H7 (cell line): ENCODE measurements at places on chromosomes 12 and 14.

- peak; percentile 37 for DNase-seq
Measured at GRCh38 chr12:128069359-128069997, 197.5 kb upstream of the TMEM132C start.

- DNase-seq: no peak
Measured at GRCh38 chr14:61388173-61388975, 67.0 kb downstream of the PRKCH start.

- DNase-seq: peak; percentile 63
Measured at GRCh38 chr14:59869381-59870255, 958 bp downstream of the RTN1 start.

GRCh38 chr14:49959822-49960408 lies 67.0 kb downstream of the ARF6 start:
- DNase-seq: no peak

GRCh38 chr14:100736269-100737180 lies 9.8 kb downstream of the DLK1 start:
- peak; percentile 90 for DNase-seq

- DNase-seq: peak; percentile 76
Measured at GRCh38 chr12:113467502-113468364, 3.9 kb downstream of the LHX5 start.

DNA sequence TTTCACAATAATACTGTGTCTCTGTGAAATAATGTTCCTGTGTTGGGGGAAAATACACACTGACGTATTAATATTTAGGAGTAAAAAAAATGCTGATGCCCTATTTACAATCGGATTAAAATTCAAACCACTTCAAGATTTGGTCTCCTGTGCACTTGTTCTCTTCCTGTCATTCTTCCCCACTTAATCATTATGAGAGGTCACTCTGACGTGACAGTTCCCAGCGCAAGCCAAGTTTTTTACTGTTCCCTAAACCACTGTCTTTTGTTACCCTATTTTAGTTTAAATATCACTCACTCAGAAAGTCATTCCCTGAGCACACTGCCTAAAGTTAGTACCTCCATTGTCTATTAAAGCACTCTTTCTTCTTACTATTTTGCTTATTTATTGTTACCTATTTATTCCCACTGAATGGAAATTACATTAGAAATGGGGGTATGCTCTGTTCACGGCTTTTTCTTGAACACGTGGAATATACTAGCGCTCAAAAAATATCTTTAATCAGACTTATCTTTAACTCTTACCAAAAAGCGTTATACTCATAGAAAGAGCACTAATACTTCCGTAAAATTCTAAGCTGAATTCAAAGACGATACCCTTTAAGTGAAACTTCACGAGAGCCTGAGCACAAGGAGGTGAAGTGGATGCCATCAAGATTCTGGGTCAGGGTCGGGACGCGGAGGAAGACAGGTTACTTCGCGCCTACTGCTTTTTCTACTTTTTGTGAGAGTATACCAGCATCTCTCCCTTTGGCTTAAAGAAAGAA lies 670 bp upstream of the PSMA3 start:
- DNase-seq: no peak

GRCh38 chr12:22180705-22181104 lies 134.7 kb downstream of the CMAS start:
- no peak for DNase-seq

GRCh38 chr14:76227450-76228050 lies 75.8 kb downstream of the GPATCH2L start:
- peak; percentile 26 for DNase-seq

DNA sequence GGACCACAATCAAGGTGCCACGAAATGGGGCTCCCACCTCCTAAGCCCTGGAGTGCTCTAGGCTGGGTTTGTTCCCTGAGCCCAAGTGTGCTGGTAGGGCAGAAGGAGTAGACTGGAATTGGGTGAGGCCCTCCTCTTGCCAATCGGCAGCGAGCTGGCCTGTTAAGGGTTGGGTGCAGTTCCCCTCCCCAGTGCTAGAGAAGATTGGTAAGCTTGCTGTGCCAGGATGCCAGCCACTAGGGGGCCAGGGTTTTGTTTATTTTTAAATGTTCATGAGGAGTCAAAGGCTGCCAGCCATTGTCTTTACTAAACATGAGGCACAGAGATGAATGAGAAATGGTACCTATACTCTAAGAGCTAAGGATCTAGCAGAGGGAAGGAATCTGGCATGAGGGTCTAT lies 79.7 kb downstream of the SPTB start:
- peak; percentile 78 for DNase-seq

DNA sequence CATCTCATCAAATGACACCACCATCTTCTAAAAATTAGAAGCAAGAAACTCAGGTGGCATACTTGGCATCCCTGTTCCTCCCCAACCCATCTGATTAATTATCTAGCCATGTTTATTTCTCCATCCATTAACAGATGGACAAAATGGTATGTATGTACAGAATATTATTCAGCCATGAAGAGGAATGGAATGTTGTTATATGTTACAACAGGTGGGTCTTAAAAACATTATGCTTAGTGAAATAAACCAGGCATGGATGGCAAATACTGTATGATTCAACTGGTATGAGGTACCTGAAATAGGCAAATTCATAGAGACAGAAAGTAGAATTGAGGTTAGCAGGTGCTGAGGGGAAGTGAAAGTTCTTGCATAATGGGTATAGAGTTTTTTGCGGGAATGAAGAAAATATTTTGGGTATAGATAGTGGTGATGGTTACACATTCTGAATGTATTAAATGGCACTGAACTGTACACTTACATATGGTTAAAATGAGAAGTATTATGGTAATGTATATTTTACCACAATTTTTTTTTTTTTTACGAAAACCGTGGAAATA lies 17.5 kb downstream of the YY1 start:
- no peak for DNase-seq

GRCh38 chr14:102568115-102568614 lies 24.3 kb upstream of the RCOR1 start:
- DNase-seq: peak; percentile 81

GRCh38 chr14:89767131-89767530 lies 187.4 kb downstream of the EFCAB11 start:
- DNase-seq: no peak

GRCh38 chr14:21068521-21069387 lies 1.4 kb upstream of the ARHGEF40 start:
- peak; percentile 80 for DNase-seq

DNA sequence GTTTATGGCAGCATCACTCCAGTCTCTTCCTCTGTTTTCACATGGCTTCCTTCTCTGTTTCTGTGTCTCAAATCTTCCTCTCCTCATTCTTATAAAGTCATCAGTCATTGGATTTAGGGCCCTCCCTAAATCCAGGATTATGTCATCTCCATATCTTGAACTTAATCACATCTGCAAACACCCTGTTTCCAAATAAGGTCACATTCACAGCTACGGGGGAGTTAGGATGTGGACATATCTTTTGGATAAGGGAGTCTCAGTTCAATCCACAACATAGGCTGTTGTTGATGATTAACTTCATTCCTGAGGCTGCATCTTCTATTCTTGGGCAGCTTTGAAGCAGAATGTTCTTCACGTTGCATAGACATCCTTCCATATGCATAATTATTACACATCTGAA lies 40.3 kb upstream of the NTF3 start:
- no peak for DNase-seq

DNA sequence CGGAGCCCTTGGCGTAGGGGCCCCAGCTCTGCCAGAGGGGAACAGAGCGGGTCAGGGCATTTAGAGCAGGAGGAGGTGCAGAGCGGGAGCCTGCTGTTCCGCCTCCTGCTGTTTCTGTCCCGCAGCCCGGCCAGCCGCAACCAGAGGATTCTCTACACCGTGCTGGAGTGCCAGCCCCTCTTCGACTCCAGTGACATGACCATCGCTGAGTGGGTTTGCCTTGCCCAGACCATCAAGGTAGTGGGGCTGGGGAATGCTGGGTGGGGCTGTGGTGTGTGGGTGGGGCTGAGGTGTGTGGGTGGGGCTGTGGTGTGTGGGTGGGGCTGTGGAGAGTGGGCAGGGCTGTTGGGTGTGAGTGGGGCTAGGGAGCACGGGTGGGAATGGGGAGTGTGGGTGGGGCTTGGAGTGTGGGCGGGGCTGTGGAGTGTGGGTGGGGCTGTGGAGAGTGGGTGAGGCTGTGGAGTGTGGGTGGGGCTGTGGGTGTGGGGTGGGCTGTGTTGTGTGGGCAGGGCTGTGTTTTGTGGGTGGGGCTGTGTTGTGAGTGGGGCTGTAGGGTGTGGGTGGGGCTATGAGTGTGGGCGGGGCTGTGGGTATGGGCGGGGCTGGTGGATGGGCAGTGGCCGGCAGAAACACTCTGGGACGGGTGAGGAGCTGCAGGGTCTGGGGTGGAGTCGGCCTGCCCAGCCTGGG lies 8.0 kb downstream of the ASPG start:
- peak; percentile 81 for DNase-seq

GRCh38 chr14:68439676-68440075 lies 353.2 kb downstream of the ZFP36L1 start:
- DNase-seq: no peak

- no peak for DNase-seq
Measured at GRCh38 chr12:77166696-77167095, 101.3 kb upstream of the E2F7 start.

- no peak for DNase-seq
Measured at GRCh38 chr12:40054555-40055227, 51.2 kb downstream of the SLC2A13 start.

DNA sequence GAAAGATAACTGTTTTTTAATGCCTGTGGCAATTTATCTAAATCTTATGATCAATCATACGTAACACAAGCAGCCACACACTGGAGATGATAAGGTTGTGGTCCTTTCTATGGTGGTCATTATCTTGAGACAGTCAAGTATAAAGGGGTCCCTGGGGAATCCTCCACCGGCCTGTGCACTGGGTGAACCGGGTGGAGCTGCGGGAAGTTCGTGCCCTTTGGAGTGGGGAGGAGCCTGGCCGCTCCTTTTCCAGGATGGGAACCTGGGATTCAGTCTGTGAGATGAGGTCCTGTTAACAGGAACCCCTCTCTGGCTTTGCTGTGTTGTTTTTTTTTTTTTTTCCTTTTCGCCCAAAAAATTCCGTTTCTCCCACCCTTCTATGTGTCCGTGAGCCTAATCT lies 167.5 kb upstream of the RPL10L start:
- DNase-seq: no peak

DNA sequence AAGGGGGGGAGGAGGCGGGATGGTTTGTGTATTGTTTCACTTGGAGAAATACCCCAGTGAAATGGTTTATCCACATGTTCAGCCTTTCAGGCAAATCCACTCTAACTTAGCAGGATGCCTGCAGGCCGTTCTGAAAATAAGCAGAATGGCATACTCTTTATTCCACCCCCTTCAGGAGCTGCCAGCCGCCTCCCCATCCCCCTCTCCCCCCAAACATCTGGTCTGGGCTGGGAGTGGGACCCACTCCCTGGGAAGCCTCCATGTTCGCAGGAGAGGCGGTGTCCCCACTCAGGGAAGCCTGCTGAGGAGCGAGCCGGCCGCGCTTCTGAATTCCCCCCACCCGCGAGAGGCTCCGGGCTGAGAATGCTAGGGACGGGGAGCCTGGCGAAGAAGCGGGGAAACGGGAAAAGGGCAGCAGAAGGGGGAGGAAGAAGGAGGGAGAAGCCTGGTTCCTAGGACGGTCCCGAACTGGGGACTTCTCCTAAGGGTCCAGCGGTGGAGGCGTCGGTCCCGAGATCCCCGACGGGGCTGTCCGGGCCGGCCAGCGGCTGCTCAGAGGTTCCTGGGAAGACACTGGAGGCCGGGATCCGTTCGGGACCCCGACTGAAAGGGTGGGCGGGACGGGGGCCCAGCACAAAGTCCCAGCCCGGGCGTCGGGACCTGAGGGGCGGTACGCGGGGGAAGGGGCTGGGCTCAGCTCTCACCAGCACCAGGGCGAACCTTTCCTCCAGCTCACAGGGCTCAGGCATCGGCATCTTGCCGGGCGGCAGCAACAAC lies 666 bp downstream of the FMNL3 start:
- DNase-seq: peak; percentile 83

DNA sequence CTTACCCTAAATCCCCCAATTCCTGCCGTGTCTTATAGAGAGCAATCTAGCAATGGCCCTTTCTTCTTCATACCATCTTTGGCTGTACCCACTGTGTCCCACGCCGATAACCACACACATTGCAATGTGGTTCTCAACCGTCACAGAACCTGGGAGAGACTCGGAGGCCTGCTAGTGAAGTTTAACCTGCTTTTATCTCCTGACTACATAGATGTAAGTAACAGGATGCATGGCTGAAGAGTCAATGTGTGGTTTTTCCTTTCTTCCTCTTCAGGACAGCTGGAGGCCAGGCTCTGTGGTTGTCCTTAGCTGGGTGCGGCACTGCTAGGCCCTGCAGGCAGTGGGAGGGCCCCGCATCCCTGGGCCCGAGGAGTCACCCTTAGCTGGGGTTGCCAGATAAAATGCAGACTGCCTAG lies 51.3 kb downstream of the ZNF664 start:
- no peak for DNase-seq

DNA sequence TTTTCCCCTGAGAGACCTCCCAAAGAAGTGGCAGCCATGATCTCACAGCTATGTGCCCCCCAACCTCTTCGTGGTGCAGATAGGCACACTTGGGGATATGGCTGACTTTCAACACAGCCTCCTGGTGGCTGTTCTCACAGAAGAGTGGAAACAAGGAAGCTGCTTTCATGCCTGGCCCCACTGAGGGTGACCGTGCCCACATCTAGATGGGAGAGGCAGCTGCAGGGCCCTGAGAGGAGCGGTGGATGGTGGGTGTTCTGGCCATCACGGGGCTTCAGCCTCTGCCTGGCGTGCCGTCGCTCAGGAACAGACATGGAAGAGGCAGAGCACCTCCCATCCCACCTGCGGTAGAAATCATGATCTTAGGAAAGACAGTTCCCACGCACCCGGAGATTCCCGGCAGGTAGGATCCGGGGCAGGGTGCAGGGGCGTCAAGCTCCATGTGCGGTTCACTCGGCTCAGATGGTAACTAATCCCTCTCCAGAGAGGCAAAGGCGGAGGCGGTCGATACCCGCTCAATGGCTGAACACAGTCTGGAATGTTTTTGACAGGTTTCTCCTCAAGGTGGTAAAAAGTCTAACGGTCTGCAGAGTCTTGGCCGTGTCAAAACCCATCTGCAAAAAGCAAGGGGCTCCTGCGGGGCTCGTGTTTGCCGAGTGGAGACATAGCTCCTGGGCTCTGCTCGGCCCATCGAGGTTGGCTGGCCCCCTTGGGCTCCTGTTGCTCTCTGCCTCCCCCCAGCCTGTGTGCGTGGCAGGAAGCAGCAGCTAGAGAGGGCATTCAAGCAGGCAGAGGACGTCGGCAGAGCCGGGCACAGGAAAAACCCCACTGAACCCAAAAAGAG lies 225.2 kb upstream of the RTL1 start:
- DNase-seq: peak; percentile 38

- DNase-seq: no peak
Measured at GRCh38 chr14:50845166-50845565, 14.2 kb upstream of the NIN start.

DNA sequence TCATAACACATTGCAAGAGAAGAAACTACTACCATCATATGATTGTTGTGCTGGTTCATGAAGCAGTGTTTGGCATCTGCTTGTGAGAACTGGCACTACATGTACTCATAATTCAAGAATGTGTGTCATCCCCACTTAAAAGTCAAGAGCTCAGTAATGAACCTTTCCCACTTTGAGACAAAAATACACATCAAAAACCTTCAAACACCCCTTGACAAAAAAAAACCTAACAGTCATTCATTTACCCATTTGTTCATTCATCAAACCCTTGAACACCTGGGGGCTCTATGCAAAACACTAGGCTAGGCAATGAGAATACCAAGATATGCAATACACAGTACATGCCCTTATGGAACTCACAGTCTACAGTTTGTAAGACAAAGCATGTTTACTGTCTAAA lies 40.0 kb downstream of the KIF21A start:
- DNase-seq: no peak

- no peak for DNase-seq
Measured at GRCh38 chr14:38623661-38624060, 367.8 kb upstream of the CLEC14A start.
